ENCODE measurements at places on chromosomes 7 and 10.

GRCh38 chr7:12788591-12788990 lies 101.2 kb downstream of the ARL4A start:
- DNase-seq, result no peak

DNA sequence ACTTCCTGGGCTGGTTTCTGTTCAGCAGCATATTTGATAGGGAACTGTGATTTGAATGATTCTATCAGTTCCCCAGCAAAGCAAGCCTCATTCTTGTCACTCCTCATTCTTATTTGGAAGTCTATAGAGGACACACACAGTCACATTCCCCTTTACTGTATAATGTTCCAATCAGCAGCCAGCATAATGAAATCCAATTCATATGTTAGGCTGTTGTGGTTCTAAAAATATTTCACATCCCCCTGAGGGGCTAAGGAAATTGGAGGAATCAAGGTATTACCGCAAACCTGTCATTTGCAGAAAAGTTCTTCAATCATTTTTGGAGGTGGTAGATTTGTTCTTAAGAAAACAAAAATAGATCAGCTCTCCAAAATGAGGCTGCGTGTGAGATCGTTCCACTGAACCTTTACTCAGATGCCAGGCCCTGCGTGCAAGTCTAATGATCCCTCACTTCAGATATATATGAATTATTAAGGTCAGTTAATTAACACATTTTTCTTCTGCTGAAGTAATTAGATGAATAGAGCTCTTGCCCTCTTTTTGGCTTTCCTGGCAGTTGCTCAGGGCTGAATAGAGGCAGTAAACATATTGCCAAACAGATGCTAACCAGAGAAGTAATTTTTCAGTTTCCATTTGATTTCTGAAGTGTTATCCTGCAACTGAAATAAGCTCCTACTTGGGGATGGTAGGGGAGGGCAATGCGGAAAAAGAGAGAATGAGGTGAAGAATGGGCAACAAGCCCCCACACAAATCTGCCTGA lies 31.8 kb downstream of the LSMEM1 start:
- no peak for DNase-seq

- DNase-seq, result no peak
Observed at GRCh38 chr7:13336227-13336626, 648.8 kb downstream of the ARL4A start.

- no peak for DNase-seq
Observed at GRCh38 chr7:98562381-98562823, 54.7 kb upstream of the NPTX2 start.

- no peak for DNase-seq
Observed at GRCh38 chr7:33191340-33191739, 62.0 kb downstream of the BBS9 start.

GRCh38 chr10:89345367-89346000 lies 17.7 kb downstream of the IFIT3 start:
- DNase-seq, result no peak

- DNase-seq, result no peak
Observed at GRCh38 chr7:77439572-77439971, 23.4 kb upstream of the GSAP start.

GRCh38 chr10:109929501-109930219 lies 6.3 kb upstream of the XPNPEP1 start:
- DNase-seq, result no peak

Data from activated naive CD4-positive, alpha-beta T cell (primary cell).